ENCODE measurements at places on chromosomes 11 and 22.

DNA sequence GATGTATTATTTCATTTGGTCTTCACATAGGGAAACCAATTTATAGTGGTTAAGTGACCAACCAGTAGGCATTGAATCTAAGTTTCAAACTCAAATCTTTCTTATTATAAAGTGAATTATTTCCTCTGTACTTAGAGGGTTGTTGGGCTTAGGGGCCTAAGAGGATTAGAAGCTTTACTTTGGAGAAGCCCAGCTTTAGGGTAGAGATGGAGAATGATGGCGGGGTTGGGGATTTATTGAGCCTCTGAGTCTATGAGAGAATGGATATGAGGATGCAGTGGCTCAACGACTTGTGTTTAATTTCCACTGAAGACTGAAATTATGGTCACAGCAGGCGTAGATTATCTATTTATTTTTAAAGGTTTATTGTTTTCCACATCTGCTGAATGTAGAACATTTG lies 55.5 kb downstream of the CHRDL2 start:
- no peak for DNase-seq

- DNase-seq, result no peak
These were observed 34.4 kb downstream of the YAP1 start for GRCh38 chr11:102144357-102145355.

GRCh38 chr22:30612789-30613188 lies 5.8 kb downstream of the TCN2 start:
- DNase-seq, result no peak

DNA sequence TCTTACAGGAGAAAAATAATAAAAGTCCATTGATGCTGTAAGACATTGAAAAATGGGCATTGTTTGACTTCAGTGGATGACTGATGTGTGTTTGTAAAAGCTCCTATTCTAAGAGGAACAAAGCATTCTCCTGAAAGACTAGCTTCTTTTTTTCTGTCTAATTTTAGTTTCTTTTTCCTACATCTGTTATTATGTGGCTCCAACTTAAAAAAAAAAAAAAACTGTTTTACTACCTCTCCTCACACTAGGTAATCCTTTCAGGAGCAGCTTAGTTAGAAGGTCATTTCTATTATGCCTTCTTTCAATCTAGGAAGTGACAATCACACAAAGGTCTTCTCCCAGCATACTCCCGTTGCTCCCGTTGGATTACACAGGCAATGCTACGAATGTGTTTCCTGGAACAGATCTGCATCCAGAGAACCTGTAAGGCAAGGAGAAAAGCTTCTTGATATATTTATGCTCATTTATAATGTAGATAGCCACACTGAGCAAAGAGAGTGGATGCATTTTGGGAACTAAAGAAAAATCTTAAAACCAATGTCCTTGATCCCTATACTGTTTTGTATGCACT lies 595.1 kb upstream of the CCDC179 start:
- DNase-seq, result no peak

GRCh38 chr22:23269441-23270211 lies 89.3 kb downstream of the BCR start:
- DNase-seq, result no peak

- DNase-seq, result no peak
These were observed 214.6 kb downstream of the DSCAML1 start for GRCh38 chr11:117582433-117582832.

DNA sequence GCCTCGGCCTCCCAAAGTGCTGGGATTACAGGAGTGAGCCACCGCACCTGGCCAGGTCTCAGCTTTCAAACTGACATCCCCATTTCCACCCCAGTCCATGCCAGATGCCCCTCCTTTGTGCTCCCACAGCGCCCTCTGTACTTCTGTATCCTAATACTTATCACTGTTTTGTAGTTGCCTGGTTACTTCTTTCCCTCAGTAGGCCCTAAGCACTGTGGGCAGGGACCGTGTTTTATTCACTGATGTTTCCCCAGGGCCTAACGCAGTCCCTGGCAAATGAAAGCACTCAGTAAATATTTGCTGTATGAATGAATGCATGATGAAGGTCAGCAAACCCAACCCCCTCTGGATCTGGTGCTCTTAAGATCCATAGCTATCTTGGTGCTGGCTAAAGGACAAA lies 2.2 kb upstream of the TRIM3 start:
- DNase-seq, result peak; percentile 31

GRCh38 chr22:36243986-36244385 lies 4.7 kb upstream of the APOL2 start:
- DNase-seq, result no peak

DNA sequence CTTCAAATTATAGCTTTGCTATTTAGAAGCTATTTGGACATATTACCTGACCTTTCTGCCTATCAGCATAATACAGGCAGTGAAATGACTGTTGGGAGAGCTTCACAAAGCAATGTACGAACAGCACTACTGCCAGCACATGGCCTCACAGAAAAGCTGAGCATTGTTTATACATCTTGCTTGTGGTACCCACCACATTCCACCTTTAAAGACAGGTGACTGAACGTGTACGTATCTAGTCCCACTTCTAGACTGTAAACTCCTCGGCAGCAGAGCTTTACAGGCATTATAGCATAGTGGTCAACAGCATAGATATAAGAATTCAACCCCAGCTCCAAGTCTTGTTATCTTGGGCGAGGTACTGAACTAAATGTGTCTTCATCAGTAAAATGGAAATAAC lies 1.6 kb downstream of the JOSD1 start:
- DNase-seq, result no peak

- DNase-seq, result no peak
These were observed 25.2 kb downstream of the PDE3B start for GRCh38 chr11:14668731-14669301.

GRCh38 chr11:7436657-7437056 lies 48.6 kb upstream of the OLFML1 start:
- no peak for DNase-seq

- no peak for DNase-seq
These were observed 2.1 kb downstream of the NRIP3 start for GRCh38 chr11:9001736-9002135.

DNA sequence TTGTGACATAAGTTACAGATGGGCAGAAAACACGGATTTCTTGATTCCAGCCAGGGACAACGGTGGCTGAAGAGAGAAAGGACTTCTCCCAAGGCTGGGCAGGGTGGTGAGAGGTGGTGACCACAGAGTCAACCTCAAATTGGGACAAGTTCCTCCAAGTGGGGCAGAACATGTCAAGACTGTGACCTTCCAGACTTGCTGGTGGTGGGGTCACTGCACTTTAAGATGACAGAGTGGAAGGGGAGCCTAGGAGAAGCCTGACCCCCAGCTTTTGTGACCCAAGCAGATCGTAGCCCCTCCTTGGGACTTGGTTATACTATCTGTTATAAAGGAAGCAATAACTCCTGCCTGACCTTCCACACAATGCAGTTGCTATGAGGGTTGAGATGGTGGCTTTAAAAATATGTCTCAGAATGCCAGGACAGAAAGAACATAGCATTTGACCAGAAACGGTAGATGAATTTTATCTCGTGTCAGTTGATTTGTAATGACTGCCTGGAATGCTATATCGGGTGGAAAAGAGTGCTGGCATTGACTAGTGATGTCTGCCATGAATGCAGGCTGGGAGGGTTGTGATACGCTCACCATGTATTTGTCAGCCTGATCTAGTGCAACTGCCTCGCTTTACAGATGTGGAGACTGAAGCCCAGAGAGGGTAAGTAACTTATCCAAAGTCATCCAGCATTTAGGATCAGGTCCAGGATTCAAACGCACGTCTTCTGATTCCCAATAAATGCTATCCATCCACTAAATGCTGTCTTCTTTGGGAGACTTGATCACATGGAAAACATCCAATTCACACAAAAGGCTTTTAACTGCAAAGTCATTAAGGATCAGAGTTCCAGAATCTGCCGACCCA lies 18.3 kb downstream of the TST start:
- no peak for DNase-seq

DNA sequence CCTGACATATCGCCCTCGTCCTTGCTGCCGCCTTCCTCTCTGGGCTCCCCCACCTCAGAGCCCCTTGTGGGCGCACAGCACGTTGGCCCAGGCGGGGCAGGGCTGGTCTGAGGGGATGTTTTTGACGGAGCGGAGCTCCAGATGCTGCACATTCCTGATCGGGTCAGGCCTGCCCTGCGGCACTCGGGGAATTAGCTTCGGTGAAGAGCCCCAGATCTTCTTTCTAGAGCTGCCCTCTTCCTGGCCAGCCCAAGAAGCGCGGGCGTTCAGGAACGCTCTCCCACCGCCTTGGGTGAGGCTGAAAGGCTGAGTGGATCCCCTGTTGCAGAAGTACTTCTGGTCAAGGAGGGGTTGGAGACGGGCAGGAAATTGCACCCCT lies 12.1 kb downstream of the YPEL4 start:
- no peak for DNase-seq

DNA sequence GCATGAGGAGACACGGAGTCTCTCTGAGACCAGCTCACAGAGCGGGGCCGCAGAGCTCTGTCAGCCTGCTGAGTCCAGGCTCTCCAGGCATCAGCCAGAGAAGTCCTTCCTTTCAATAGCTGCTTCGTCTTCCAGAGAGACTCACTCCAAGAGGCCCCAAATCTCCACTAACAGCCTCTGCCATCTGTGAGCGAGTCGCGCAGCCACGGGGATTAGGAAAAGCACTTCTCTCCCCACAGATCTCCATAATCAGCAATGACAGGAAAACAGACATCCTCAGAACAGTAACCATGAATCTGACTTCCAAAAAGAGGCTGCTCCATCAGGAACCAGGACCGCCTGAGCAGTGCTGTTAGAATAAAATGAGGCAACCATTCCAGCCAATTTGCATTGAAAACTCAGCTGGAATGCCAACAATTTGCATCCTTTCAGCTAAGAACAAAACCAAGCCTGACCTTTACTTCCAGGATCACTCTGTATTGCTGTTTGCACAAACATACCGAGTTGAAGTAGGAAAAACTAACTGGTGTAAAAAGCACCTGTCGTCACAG lies 65.4 kb downstream of the SMCO4 start:
- DNase-seq, result no peak

GRCh38 chr11:120513436-120514315 lies 2.1 kb downstream of the GRIK4 start:
- DNase-seq, result no peak

GRCh38 chr11:88164806-88165585 lies 10.2 kb downstream of the RAB38 start:
- no peak for DNase-seq
